ENCODE measurements at places on chromosomes 2 and 18. TPM values are rescaled to one million over a fixed set of nuclear protein-coding genes. Genes with fewer than 3 reads are reported as not detected.

GRCh38 chr18:60092073-60092472, 192.3 kb downstream of the PMAIP1 start:
- no peak for DNase-seq

DNA sequence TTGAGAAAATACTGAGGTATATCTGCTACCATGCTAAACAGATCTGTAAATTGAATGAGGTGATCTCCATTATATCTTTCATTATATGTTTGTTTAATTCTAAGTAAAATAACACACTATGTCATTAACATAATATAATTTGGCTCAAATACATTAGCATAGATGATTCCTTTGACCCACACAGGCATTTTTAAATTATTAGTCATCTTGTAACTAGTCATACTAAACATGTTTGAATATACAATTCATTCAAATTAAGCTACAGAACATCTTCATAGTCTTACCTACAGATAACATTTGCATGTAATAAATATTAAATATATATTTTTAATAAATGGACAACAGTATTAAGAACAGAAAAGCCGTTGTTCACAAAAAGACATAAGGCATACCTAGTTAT, 52.7 kb upstream of the KYNU start:
- DNase-seq = no peak

- DNase-seq = no peak
Measured at GRCh38 chr18:59022167-59022945, 117.3 kb upstream of the SEC11C start.

- no peak for DNase-seq
Measured at GRCh38 chr2:118097657-118098056, 9.4 kb downstream of the INSIG2 start.

Gene ARHGEF4
- 0.08 TPM for polyA plus RNA-seq

Gene CNDP1
- polyA plus RNA-seq = 0.01 TPM

Data from HepG2 (cell line).